CD4-positive, alpha-beta T cell treated with Interleukin-12 subunit alpha and Interleukin-12 subunit beta, for 1 hour (primary cell): ENCODE measurements at places on chromosomes 4 and X.

GRCh38 chr4:15902746-15903145, 35.8 kb downstream of the FGFBP1 start:
- no peak for DNase-seq

- no peak for DNase-seq
These were observed 40.7 kb downstream of the PALLD start for GRCh38 chr4:168537571-168537970.

DNA sequence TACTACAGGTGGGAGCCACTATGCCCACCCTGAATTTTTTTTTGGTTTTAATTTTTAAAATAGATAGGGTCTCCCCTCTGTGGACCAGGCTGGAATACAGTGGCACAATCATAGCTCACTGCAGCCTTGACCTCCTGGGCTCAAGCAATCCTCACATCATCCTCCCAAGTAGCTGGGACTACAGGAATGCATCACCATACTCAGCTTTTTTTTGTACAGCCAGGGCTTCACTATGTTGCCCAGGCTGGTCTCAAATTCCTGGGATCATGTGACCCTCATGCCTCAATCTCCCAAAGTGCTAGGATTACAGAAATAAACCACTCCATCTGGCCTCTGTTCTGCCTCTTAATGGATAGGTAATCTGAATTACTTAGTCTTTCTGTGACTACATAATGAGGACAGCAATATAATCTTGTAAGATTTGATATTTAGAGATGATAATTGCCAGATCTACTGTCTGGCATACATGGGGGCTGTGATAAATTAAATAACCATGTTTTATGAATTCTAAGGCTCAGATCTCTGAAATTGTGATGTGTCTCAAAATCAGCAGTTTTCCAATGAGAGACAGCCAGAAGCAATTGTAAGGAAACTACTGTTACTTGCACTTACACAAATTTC, 26.7 kb downstream of the PDS5A start:
- no peak for DNase-seq

DNA sequence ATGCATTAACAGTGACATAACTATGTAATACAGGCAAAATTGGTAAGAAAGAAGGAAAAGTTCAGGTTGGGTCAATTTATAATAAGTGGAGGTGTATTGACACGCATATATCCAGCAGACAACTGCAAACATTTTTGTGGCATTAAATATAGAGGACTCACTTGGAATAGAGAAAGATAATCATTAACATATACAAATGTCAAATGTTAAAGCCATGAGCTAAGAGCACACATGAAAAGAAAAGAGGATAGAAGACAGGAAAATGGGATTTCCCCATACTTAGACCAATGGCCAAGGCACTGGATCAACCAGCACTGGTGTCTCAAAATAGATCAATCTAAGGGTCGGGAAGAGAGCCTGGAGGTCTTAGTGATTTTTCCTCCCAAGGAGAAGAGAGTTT, 187.6 kb downstream of the PDGFC start:
- DNase-seq = no peak
